ENCODE measurements at places on chromosomes 5 and 9.

DNA sequence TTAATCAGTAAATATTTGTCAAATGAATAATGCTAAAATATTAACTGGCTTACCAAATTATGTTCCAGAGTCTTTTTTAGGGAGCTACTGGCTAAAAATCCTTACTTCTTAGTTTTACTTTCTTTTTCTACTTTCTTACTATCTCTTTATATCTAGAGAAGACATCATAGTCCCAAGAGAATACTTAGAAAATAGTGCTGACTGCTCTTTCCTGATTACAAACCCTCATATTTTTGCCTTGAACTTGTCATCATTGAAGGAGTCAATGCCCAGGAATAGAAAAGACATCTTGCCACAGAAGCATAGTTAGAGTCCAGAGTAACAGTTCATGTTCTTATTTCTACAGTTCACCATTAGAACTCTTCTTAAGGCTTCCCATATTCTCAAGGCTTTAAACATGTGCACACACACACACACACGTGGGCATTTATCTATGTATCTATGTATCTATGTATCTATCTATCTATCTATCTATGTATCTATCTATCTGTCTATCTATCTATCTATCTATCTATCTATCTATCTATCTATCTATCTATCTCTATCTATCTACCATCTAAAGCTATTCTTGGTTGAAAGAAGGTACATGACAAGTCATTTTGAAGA lies 654.3 kb downstream of the ANXA1 start:
- DNase-seq: no peak

DNA sequence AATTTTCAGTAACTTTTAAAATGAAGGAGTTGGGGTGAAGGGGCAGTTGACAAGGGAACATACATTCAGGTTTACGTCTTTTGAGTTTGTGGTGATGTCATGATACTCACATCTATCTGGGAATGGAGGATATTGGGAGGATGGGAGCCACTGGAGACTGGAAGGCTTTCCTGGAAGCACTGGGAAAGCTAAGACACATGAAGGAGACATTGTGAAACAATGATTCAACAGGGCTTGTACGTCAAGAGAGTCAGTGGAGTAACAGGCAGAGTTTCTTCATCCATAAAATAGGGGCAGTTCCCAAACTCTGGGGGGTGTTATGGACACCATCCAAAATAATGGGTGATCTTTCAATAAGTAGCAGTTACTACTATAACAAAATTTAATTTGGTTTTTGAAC lies 572.8 kb downstream of the CCDC171 start:
- DNase-seq: peak; percentile 63

GRCh38 chr5:19910136-19910535 lies 77.9 kb downstream of the CDH18 start:
- DNase-seq: no peak

- DNase-seq: no peak
Measured at GRCh38 chr5:122311961-122312590, at the start of gene SNCAIP. TSS of gene SNCAIP (plus strand) at chr5:122312237. CDS start at chr5:122391135, 78,898 bp downstream.

- no peak for DNase-seq
Measured at GRCh38 chr5:6161257-6161656, 217.1 kb downstream of the MED10 start.

- no peak for DNase-seq
Measured at GRCh38 chr5:24547132-24547531, 97.6 kb downstream of the CDH10 start.

GRCh38 chr5:91416491-91416890 lies 33.4 kb upstream of the ARRDC3 start:
- no peak for DNase-seq

DNA sequence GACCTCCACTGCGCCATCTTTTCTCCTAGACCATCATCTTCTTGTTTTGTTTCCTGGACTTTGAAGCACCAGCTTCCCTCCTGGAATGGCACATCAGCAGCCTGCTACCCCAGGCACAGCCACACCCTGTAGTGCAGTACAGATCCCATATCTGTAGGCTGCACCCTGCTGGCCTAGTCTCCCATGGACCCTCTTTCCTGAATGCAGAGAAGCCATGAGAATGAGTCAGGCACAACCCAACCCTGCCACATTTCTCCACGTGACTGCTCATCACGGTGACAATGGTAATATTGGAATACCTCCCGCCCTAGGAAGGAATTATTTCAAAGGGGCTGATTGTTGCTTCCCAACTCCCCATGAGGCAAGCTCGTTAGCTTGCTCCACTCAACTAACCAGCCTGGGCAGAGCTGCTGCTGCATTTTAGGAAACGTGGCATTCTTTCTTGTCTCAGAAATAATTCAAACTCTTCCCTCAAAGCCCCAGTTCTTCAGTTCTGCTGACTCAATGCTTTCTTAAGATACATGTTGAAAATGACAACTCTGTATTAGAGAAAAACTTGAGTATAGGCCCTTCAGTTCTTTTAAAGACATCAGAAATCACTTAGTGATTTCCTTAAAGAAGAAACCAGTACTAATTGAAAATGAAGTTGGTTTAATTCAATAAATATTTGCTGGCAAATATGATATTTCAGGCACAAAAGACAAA lies 328.1 kb downstream of the MLLT3 start:
- DNase-seq: no peak

DNA sequence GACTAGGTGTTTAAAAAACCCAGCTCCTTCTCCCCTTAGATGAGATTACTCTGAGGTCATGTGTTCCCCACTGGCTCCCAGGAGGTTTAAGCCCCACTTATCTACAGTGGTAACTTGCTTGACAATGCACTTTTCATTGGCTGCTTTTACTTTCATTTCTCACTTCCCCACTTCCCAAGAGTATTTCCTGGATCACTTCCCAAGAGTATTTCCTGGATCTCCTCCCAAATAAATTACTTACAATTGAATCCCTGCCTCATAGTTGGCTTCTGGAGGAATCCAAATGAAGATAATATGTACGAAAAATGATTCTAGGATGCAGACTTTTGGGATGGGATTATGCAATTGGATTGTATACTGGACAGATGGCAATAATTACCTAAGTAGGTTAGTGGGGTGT lies 47.1 kb upstream of the CHSY3 start:
- no peak for DNase-seq

DNA sequence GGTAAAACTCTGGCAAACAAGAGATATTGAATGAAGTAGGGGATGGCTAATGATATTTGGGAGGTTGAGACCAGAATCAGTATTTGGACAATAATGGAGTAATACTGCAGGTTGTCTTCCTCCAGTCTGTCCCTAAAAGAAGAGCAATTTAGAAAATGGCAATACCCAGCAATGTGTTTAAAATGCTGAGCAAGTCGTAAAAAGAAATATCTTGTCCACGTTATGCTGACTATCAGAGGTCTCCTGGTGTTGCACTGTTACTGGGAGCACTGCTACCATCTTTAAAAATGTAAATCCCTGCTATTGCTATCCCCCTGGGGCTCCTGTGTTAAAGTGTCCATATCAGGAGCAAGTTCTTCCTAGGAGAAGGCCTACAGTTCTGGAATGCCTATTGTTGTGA lies 10.4 kb downstream of the CYSTM1 start:
- DNase-seq: no peak

DNA sequence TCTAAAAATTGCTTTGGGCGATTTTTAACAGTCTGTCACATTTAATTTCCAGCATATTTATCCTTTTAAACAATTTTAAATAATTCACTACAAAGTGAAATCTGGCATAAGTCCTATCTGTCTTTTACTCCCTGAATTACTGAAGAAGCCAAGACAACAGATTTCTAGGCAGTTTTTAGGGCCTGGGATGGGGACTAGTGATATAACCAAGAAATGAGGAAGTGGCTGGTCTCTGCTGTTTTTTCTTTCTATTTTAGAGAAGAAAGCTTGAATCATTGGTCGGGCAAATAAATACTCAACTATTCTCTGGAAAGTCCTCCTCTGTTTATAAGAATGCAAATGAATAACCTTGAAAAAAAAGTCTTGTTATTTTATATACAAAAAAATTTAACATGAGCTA lies 79.7 kb upstream of the SSBP2 start:
- DNase-seq: no peak

DNA sequence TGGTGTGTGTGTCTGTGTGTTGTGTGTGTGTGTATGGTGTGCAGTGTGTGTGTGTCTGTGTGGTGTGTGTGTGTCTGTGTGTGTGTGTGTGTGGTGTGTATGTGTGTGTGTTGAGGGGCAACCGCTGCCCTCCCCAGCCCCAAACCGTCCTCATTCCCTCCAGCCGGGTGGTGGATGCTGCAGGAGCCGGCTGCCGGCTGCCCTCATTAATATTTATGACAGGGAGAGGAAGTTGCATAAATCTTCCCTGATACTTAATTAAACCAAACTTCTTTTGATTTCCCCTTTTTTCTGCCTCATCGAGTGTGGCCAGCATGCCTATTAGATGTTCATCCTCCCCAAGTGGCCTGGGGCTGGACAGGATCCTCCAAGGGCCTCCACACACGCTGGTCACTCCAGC lies 121.4 kb upstream of the MVB12B start:
- DNase-seq: no peak

- no peak for DNase-seq
Measured at GRCh38 chr5:32165597-32165996, 8.5 kb downstream of the GOLPH3 start.

DNA sequence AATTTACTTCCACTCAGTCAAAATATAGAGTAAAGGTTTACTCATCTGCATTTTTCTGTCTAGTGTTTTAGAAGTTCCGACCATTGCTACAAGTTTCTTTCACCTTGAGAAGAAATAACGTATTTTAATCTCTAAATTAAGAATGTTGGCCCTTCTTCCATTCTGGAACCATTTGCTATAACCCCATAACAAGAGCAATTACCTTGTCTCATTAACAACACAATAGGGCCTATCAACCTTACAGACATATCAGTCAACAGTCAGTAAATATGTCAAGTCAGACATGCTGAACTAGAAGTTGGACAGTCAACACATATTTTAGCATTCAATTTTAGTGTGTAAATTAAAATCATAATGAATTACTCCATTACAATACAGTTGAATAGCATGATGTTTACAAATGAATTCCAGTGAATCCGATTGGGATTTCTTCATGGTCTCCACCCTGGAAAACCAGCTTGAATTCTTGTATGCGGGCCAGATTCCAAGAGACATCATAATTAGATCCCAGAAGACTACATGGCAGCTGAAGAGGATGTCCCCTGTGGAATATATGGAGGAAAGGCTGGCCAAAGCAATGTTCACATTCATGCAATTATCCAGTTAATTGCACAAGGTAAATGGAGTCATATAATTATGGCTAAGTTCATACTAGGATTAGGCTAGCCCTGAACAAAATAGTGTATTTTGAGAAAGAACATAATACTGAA lies 196.2 kb upstream of the TARS1 start:
- DNase-seq: no peak

GRCh38 chr9:93630806-93631411 lies 54.5 kb downstream of the PHF2 start:
- DNase-seq: no peak

- no peak for DNase-seq
Measured at GRCh38 chr9:77834898-77835488, 186.9 kb upstream of the GNA14 start.

DNA sequence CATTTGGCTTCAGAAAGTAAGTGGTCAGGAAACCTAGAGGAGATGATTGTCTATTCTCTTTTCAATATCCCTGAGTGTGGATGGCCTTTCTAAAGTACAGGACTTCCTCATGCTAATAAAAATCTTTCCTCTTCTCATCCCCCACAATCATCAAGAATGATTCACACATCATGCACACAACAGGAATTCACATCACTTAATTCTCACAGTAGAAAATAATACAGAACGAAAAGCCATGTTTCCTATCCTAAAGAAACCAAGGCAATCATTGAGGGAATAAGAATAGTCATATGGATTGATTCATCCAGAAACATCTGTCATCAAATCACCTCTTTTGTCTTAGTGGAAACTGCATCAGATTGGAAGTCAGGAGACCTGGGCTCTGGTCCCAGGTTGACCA lies 203.1 kb upstream of the PIK3R1 start:
- no peak for DNase-seq

DNA sequence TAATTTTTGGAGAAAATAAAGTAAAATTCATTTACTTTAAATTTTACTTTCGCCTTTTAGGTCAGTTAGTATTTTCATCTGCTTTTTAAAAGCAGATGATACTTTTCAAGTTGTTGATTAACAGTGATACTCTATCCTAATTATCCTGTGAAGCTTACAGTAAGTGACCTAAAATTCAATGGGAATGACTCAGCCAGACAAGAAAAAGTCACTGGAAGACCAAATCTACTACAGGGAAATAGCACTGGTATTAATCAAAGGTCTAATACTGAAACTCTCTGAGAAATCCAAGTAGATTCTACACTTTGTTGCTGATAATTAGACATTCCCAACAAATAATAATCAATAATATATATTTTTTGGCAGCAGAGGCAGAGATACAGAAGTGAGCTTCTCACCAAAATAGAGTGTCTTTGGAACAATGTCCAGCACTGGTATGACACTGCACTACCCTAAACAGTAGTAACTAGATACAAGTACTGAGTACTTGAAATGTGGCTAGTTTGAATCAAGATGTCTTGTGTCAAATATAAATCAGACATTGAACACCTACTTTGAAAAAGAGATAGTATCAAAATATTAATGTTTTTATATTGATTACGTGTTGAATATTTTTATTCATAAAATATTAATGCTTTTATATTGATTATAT lies 22.8 kb upstream of the ELL2 start:
- no peak for DNase-seq

GRCh38 chr5:90551376-90551775 lies 7.2 kb upstream of the ADGRV1 start:
- no peak for DNase-seq

DNA sequence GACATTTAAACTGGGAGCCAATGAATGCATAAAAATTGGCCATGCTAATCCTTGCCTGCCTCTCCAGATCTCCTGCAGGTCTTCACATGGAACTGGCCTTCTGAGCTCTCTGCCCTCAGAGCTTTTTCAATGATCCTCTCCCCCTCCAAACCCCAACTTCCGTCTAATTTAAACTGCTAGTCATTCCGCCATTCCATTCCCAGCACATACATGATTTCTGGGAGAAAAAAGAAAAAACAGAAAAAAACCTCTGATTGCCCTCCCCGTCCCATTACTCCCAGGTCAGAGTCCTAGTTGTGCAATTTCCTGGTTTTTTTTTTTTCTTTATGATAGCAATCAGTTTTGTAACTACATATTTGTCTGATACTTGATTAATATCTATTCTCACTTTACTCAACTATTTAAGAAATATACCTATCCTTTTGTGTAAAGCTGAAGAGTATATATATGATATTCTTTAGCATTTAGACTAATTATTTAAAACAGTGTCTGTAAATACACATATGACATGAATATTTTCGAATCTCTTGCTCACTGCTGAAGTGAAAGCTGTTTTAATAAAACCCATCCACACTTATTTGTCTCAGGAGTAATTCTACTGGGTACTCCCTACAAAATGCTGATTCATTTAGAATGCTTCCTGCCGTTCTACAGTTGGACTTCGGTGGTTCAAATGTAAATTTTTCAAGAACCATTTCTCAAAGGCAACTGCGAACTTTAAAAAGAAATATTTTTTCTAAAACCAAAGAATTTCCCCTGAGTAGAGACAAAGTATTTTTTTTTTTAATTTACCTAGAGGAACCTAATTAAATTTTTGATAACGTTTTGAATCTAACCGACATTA lies 1.6 kb downstream of the HINT1 start:
- no peak for DNase-seq

GRCh38 chr5:113176196-113176595 lies 199.6 kb downstream of the DCP2 start:
- no peak for DNase-seq

GRCh38 chr9:69500896-69501295 lies 171.3 kb downstream of the APBA1 start:
- no peak for DNase-seq
